ENCODE measurements at places on chromosomes 11 and 22. TPM values are rescaled to one million over a fixed set of nuclear protein-coding genes. Genes with fewer than 3 reads are reported as not detected.

Gene HEPN1
- total RNA-seq, result not detected

Gene PDGFB
- total RNA-seq, result 4.3 TPM

Gene IRF7
- 9.3 TPM for total RNA-seq

Gene CHRM1
- total RNA-seq, result not detected

Gene CREB3L1
- total RNA-seq, result 20.3 TPM

Gene NRIP3
- total RNA-seq, result 3.2 TPM

Gene MUC5AC
- total RNA-seq, result under 0.01 TPM

Gene TSGA10IP
- not detected for total RNA-seq

Gene IFITM5
- not detected for total RNA-seq

Gene CTSW
- total RNA-seq, result not detected

Gene DDTL
- total RNA-seq, result not detected

Gene ARVCF
- total RNA-seq, result 21.6 TPM

Gene KCNJ1
- total RNA-seq, result not detected

Gene B3GAT3
- total RNA-seq, result 32.3 TPM

Gene EHF
- total RNA-seq, result 9.0 TPM

Gene LMO2
- 2.5 TPM for total RNA-seq

Gene ANGPTL5
- total RNA-seq, result not detected

GRCh38 chr22:45638834-45639746 is 32.5 kb upstream of the ATXN10 start:
- peak; percentile 23 for DNase-seq

GRCh38 chr11:2436521-2437031 is 7.7 kb downstream of the TRPM5 start:
- no peak for DNase-seq

DNA sequence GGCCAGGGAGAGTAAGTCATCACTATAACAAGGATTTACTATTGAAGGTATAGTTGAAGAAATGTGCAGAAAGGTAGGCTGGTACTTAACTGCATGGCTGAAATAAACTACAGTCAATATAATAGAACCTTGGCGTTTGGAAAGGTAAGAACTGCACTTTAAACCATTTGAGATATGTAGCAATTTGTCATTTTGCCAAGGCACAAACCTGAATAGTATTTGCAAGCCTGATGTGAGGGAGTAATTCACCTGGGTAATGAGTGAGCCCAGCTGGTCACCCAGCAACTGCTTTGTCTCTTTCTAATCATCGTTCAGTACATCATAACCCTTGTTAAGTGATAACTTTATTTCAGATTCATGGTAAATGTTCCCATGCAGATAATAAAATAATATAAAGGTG is 62.3 kb upstream of the SCUBE2 start:
- no peak for DNase-seq

- DNase-seq, result no peak
These were observed 117.3 kb downstream of the KCNQ1OT1 start for GRCh38 chr11:2582351-2582945.

- DNase-seq, result no peak
These were observed 20.5 kb downstream of the NUCB2 start for GRCh38 chr11:17296852-17297559.

- DNase-seq, result peak; percentile 76
These were observed 453.5 kb downstream of the OPCML start for GRCh38 chr11:133078591-133079404.

- no peak for DNase-seq
These were observed 18.0 kb downstream of the LSP1 start for GRCh38 chr11:1870721-1871466.

- no peak for DNase-seq
These were observed 67.2 kb downstream of the SLC17A6 start for GRCh38 chr11:22405377-22405776.

DNA sequence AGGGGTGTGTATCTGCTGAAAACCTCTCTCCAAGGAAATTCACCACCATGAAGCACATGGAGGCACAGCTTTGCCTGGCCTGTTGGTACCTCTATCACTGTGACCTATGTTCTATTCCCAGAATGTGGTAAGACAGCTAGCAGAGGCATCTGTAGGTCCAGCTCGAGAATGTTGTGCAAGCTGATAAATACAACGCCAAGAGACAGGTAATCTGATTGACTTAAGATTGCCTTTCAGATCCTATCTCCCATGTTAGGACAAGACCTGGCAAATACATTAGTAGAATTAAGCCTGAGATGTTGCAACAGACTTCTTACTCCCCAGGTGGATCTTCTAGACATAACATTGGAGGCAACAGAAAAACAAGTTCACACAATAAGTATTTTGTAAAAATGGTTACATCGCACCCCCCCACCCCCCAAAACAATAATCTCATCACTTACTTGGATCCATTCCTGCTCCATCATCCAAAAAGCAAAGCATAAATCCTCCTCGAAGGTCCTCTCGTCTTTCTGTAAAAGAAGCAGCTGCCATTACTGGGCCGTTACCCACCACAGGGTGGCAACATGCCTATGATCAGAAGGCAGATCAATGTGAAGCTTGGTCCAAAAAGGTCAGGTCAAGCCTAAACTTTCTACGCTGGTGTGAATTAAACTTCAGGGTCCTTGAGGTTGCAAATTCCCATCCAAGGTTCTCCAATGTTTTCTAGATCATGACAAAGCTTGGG is 18.5 kb downstream of the MORC2 start:
- DNase-seq, result no peak

DNA sequence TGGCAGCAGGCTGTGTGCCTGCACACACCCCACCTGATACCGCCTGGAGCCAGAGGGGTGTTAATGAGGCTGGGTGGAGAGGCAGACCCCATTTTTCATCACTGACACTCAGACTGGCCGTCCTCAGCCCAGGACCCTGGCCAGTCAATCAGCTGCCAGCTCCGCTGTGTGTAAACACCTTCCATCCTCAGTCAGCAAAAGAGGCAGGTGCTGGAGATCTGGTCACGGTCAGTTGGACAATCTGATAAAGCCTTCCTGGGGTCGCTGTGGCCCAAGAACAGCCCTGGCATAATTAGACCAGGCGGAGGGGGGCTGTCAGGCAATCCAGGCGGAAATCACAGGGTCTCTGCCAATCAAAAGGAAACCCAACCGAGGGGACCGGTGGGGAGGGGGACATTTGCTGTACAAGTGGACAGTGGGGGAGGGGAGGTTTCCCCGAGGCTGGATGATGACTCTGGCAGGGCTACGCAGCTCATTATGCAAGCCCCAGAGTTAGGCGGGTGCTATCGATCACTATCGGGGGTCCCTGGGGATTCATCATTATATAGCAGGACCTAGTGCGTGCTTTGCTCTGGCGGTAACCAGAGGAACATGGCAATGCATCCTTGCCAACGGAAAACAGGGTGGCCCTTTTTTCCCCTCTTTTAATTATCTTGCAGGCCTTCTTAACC is 72.9 kb downstream of the ABTB2 start:
- no peak for DNase-seq

GRCh38 chr11:15663777-15664218 is 549.1 kb downstream of the INSC start:
- DNase-seq, result no peak

- DNase-seq, result no peak
These were observed 42.4 kb upstream of the PPARA start for GRCh38 chr22:46107753-46108563.

- DNase-seq, result no peak
These were observed 16.1 kb downstream of the MUC2 start for GRCh38 chr11:1090600-1091331.

DNA sequence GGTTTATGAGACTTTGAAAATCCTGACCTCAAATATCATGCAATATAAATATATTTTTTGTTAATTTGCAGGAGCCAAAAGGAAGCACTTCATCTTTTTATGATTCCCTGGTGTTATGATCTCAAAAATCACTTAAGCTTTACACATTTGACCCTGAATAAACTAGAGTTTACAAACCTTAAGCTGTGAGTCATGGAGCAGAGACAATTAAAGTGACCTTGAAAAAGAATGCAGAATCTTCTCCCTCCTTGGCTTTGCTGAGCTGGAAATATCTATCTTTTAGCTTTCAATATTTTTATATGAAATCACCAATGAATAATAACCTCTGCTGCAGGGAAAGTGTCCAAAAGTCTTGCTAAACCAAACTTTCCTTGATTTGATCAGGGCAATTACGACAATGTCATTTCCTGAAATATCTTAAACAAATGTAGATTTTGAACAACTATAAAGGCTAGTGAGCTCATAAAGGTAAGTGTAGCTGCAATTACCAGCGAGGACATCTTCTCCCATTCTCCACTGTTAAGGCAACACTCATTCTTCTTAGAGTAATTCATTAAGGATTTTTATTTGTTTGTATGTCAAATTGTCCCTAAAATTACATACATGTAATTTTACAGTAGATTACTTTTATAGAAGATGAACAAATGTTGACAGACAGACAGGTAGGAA is 747.0 kb upstream of the LUZP2 start:
- no peak for DNase-seq

GRCh38 chr22:50179937-50180726 is 5.6 kb upstream of the TRABD start:
- DNase-seq, result no peak

- no peak for DNase-seq
These were observed 22.0 kb upstream of the IPO7 start for GRCh38 chr11:9362393-9362863.

- no peak for DNase-seq
These were observed 11.0 kb upstream of the MOB2 start for GRCh38 chr11:1497600-1497999.

DNA sequence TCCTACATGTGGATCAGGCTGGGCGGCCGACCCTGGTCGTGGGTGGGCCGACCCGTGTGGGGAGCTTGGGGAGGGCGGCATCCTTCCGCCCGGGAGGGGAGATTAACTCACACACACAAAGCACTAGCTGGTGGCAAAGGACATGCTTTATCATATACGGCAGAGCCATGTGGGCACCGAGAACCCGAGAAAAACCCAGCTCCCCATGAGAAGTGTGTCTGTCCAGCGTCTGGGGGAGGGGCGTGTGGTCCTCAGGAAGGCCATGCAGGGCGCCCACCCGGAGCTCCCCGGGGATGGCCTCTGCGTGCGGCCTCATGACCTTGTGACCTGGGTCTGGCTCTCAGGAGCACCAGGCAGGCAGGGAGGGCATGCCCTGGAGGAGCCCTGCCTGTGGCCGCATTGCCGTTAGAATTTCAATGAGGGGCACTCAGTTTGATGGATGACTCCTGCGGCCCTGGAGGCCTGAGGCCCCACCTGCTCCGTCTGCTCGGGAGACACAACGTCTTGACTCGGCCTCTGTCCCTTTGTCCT is 39.4 kb upstream of the TOLLIP start:
- no peak for DNase-seq

- peak; percentile 73 for DNase-seq
These were observed 68.7 kb downstream of the ISX start for GRCh38 chr22:35134637-35135036.

DNA sequence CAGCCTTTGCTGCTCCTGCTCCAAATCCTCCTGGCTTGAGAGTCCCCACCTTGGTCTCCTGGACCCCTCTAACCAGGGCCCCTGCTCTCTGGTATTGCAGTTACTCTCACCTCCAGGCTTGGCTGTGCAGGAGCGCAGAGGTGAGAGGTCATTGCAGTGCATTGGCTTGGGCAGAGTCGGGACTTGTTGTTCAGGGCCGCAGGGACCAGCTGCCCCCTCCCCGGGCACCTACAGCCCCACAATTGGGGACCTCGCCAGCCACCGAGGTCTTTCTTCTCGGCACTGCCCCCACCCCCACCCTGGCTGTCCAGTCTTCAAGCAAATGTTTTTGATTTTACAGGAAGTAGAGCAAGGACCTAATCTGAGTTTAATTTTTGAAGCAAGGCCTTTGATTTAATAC is 65.5 kb upstream of the FGF3 start:
- DNase-seq, result no peak
